Activated naive CD4-positive, alpha-beta T cell (primary cell): ENCODE measurements at places on chromosomes 16 and 17.

GRCh38 chr16:88936556-88937205, 40.3 kb downstream of the CBFA2T3 start:
- no peak for DNase-seq

- DNase-seq: no peak
These were observed 13.1 kb downstream of the TBC1D24 start for GRCh38 chr16:2487903-2488531.

DNA sequence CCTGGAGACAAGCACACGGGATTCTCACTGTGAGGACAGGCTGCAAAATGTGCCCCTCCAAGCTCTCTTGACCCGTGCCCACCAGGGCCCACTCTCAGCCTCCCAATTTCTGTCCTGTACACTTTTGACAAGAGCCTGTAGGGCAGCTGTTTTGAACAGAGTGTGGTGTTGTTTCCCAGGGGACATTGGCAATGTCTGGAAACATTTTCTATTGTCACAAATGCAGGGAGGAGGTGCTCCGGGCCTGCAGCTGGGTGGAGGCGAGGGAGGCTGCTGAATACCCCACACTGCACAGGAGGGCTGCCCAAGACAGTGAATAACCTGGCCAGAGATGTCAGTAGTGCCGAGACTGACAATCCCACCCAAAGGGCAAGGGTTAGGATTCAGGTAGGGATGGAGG, 10.5 kb downstream of the CEP295NL start:
- DNase-seq: no peak

DNA sequence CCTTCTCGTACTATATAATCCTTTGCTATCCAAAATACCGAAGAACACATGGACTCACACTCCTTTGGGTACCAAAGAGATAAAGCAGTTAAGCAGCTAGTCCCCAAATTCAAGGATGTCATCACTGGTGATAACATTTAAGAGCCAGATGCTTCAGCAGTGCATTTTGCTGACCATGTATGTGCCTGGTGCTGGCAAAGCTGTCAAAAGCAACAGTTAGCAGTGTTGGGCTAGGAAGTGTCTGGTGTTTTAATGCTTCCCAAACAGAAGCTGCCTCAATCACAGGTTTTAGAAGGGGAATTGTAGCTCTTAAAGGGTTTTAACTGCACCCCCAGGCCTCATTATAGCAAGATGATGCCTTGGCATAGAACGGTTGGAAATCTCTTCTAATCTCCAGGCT, 4.7 kb downstream of the FAM117A start:
- DNase-seq: no peak

DNA sequence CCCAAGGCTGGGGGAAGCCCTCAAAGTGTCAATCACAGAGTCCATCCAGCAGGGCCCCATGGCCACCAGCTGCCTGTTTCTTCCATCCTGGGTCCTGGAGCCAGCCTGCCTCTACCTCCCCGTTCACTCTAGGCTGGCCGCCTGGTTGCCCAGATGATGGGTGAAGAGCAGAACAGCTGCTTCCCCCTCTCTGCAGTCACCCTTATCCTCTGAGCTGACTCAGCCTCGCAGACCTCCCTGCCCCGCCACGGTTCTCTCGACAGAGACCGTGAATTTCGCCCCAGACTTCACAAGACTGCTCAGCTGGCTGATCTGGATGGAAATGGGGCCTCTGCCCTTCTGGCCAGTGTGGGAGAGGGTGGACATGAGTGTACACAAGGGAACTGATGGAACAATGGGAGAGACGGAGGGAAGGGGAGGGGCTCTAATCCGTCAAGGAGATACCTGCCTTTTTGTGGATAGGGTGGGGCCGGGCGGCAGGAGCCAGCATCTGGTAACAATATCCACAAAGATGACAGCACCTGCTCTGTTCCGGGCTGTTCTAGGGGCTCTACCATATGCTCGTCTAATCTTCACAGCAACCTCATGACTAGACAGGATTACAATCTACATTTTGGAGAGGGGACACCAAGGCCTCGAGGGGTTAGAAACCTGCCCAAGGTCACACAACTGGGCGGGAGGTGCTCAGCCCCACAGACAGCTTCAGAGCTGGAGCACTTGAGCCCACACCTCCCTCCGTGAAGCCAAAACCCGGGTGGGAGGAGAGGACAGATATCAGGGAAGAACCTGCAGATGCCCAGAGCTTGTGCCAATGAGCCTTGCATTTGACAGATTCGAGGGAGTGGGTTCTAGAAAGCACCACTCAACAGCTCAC, 136.0 kb downstream of the SDK2 start:
- no peak for DNase-seq

GRCh38 chr17:33016920-33017319, 25.3 kb downstream of the SPACA3 start:
- no peak for DNase-seq

DNA sequence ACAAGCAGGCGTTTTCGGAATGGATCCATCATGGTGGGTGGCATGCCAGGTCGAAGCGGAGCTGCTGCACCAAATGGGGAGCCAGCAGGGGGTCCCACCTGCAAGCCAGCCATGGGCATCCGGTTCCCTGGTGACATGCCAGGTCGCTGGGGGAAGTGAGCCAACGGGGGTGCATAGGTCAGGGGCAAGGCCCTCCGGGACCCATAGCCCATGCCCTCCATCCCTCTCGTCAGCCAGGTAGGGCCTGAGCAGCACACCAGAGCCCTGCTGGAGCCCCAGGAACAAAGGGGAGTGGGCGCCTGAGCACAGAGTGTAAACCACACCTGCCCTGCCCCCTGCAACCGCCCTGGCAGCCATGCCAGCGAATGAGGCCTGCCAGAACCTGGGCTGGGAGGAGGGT, 5.0 kb downstream of the SMARCD2 start:
- DNase-seq: no peak

DNA sequence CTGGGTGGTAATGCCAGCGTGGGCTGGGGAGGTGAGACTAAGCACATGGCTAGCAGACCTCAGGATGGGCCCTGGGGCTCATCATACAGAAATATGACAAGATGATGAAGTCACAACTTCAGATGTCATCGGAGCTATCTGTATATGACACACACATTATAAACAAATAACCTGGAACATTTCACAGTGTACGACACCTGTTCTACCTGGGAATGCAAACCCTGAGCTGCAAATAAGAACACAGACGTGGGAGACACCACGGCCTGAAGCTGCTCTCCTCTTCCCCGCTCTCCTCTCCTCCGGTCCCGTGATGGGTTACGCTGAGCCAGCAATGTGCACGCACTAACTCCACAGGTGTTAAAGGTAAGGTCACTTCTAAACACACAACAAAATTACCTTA, 4.9 kb downstream of the PLD6 start:
- no peak for DNase-seq

DNA sequence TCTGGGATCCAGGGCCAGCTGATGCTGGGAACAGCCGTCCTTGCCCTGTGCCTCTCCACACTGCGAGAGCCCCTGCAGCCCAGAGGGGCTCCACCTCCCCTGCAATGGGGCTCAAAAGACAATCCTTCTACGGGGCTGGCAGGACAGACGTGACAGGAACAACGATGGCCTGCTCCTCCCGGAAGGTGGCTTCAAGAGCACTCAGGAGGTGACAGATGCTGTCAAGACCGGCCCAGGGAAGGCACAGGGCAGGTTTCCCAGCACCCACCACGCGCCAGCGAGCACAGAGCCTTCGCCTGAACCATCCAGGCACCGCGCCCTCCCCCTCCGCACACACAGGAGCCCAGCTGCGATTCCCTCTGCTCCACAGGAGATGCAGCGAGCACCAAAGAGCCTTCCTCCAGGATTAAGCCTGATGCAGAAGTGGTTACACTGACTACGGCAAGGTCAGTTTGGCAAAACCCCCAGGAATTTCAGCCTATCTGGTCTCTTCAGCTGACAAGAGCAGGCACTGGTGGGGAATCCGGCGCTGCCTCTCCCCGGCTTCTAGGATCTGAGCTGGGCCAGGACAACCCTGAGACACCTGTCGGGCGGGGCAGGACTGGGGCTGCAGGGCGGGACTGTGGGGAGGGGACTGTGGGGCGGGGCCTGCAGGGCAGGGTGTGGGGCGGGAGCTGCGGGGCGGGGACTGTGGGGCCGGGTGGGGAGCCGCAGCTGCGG, 103.4 kb downstream of the ZNF778 start:
- DNase-seq: no peak

DNA sequence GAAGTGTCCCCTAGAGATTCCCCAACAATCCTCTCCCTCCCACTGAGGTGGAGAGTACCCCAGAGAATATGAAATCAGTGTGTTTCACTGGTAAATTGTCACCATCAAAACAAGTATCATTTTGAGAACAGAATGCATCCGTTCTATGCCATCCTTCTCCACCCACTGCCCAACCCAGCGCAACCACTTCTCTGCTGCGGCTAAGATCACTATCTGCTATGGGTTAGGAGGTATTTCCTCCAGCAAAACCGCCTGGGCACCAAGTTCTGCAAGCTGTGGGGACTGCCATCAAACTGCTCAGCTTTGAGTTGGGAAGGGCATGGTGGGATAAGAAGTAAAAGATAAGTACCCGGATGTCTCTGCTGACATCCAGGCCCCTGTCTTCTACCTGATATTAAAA, 24.4 kb downstream of the CNTNAP1 start:
- no peak for DNase-seq

GRCh38 chr17:77735566-77736198, 222.8 kb upstream of the TNRC6C start:
- no peak for DNase-seq

DNA sequence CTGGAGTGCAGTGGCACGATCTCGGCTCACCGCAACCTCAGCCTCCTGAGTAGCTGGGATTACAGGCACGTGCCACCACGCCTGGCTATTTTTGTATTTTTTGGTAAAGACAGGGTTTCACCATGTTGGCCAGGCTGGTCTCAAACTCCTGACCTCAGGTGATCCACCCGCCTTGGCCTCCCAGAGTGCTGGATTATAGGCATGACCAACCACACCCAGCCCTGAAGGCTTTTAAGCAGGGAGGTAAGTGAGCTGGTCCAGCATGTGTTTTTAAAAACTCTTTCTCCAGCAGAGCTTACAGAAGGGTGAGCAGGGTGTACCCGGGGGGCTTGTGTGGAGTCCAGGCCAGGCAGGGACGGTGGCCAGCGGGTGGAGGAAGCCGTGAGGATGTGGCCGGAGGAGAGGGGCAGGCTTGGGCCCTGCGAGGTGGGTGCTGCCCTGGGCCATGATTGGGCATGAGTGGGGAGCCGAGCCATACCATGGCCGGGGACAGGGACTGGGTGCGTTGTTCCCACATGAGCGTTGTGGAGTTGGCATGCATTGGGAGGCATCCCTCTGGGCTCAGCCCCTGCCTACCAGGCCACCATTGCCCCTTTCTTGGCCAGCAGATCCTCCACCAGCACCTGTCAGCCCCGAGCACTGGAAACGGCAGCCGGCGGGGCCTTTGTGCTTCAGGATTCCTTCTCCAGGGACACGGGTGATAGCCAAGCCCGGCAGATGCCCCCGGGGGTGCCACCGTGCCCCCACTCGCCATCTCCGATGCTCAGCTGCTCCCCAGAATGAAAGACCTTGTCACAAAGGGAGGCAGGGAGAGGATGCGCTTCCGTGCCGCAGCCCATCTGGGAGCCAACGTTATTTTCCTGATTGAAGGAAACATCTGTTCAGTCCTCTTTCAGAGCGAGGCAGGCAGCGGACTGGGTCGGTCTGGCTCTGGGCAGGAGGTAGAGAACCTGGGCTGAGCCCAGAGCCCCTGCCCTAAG, 64.5 kb downstream of the RAI1 start:
- DNase-seq: no peak

DNA sequence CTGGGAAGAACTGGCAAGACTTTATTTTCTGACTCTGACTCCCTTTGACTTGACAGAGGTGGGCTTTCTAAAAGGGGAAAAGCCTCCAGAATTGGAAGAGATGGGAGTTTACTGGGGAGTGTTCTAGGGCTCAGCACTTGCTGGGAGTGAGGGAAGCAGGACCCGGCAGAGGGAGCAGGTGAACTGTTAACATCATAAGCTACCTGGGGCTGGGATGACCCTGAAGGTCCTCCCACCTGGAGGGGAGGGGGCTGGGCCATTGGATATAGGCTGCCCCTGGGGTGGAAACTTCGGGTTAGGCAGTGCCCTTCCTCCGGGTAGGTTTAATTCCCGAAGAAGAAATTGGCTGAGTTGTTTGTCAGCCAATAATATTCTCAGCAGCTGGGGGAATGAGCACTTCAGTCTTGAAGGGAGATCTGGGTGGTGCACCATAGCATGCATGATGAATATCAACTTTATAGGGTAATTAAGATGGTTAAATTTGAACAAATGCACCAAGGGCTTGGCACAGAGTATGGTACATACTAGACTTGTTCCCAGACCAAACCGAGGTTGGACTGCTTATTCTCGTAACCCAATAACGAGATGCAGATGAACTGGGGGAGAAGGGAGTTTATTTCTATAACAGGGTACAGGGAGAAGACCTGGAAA, 337.0 kb downstream of the HAPSTR1 start:
- no peak for DNase-seq

DNA sequence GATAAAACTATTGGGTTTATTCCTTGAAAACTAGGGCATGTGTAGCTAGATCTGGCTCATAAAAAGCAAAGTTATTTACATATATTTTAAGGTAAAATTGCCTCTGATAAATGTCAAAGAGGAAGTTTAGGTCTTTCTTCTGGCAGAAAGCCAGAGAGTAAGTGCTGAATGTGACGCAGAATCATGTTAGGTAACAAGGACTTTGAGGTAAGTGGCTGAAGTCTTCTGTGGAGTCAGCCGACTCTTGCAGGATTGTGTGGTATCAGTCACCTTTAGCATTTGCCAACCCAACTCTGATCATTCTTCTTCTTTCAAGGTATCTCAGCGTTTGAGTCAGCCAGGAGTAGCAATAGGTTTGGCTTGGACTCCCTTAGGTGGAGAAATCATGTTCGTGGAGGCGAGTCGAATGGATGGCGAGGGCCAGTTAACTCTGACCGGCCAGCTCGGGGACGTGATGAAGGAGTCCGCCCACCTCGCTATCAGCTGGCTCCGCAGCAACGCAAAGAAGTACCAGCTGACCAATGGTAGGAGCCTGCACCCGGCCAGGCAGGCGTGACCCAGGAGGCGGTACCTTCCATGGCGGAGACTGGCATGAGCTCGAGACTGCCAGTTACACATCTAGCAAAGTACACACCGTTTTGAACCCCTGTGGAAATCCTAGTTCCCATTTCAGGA, 37.9 kb downstream of the SIAH1 start:
- no peak for DNase-seq
